ENCODE measurements at places on chromosomes 5 and 9. TPM values are rescaled to one million over a fixed set of nuclear protein-coding genes. Genes with fewer than 3 reads are reported as not detected.

GRCh38 chr9:118829334-118829733, 539.9 kb downstream of the BRINP1 start:
- DNase-seq = no peak

GRCh38 chr9:4086119-4087090, 213.5 kb downstream of the GLIS3 start:
- DNase-seq = no peak

DNA sequence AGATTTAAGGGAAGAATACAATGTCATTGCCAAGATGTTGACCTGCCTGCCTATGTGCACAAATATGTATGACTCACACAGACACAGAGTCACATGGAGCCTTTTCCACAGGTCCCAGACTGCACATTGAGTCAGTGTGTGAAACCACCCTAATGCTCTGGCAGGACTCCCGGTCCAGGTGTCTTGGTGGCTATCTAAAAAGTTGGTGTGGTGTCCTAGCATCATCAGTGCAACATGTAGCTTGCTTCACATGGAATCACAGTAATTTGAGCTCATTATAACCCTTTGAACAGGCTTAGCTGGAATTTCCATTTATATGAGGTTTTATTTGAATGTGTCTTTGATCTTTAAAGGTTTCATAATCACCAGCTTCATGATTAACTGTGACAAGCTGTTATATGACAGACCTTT, 10.7 kb downstream of the IFNA5 start:
- no peak for DNase-seq

- DNase-seq = no peak
Observed at GRCh38 chr5:169880012-169880663, 100.2 kb downstream of the INSYN2B start.

- no peak for DNase-seq
Observed at GRCh38 chr9:99006511-99006910, 62.8 kb downstream of the COL15A1 start.

DNA sequence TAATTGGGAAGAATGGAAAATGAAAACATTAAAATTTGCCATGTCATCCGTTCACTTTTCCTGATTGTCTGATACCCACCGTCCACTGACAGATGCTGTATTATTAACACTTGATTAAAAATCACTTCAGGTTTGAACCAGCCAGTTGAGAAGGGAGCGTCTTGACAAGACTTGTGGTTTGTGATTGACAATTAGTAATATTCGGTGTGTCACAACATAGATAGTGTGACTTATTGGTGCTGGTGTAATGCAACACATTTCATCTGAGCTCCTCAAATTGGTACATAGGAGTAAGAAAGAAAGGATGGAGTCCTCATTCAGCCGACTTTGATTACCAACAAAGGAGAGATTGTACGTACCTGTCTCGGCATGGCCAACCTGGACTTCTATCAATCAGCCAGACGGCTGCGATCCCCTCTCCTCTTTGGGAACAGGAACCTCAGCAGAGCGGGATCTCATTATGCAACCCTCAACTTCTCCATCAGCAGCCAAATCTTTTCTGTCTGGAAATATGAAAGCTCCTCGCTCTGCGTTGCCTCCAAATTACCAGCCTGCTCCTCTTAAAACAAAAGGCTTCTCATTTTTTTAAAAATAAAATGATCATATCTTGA, 211.7 kb upstream of the MVB12B start:
- DNase-seq = no peak

DNA sequence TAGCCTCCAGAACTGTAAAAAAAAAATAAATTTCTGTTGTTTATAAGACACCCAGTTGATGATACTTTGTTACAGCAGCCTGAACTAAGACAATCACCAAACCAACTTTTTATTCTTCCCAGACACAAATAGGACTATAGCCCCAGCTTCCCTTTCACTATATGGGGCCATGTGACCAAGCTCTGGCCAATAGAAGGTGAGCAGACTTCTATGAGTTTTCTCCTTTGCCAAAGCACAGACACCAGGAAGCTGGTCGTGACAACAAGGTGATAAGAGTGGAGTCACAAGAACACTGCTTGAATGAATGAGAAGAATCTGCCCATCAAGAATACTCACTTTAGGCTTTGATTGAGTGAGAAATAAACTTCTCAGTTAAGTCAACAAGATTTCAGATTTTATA, 217.7 kb downstream of the DEPDC1B start:
- DNase-seq = no peak

DNA sequence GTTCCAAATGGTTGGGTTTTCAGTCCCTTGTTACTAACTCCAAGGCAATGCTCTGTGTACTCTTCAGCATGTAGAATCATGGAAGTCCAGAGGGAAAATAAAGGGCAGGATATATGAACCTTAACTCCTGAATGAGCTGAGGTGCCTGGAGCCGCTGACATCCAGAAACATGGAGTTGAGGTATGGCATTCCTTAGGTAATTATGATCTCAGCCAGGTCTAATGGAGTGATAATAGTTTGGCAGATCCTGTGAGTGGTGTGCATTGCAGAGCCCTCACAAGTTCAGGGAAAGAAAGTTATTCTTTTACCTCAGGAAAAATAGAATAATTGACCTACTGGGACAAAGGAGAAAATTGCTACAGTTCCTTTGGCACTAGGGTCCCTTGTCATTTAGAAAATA, 369.1 kb downstream of the ZNF608 start:
- DNase-seq = no peak

DNA sequence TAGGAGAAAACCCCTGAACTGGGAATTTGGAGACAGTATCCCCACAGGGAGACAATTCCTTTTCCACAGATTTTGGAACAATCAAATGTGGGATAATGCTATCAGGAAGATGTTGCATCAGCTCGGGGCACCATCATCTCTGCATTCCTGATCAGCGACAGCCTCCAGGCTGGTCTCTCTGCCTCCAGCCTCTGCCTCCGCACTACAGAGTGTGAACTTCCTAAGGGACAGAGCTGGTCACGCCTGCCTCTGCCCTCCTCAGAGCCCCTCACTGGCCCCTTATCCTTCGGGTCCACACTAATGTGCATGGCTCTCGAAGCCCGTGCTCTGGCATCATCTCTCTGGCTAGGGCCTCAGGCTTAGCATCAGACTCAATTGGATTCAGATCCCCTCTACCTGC, 8.6 kb downstream of the FOXI1 start:
- DNase-seq = no peak

GRCh38 chr9:35605351-35606137, 482 bp downstream of the TESK1 start:
- DNase-seq = peak; percentile 66

GRCh38 chr5:56908942-56909293, 478 bp upstream of the SETD9 start:
- DNase-seq = no peak

DNA sequence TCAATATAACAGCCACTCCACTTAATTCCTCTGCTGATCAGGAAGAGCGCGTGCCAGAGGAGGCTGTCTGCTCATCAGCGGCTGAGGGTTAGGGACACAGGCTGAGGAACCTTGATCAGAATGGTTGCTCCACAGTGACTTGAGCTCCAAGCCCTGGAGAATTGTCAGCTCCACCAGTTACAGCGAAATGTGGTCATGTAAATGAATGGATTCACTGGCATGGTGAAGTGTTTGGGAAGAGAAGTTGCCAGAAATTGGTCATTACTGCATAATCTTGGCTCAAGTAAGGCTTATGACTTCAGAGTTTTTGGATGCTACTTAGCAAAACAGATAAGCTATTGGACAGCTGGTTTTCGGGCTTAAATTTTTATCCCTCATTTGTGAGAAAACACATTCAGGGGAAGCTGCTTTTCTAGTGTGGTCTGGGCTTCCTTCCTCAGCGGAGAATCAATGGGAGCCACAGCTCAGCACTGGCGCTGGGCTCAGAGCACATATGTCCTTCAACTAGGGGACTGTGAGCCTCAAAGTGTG, 65.0 kb downstream of the PRRT1B start:
- no peak for DNase-seq

DNA sequence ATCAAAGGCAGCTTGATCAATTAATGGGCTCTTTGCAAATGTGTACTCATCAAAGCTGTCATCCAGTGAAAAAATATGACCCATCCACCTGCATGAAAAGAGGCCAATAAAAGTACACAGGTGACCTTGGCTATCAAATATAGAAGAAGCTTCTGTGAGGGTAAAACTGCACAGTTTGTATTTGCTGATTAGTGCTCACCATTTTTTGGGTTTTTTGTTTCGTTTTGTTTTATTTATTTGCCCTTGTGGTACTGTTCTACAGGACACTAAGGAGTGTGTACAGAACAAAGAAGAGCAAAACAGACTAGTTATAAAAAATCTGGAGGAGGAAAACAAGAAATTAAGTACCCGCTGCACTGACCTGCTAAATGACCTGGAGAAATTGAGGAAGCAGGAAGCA, 101.3 kb downstream of the CNTLN start:
- no peak for DNase-seq

DNA sequence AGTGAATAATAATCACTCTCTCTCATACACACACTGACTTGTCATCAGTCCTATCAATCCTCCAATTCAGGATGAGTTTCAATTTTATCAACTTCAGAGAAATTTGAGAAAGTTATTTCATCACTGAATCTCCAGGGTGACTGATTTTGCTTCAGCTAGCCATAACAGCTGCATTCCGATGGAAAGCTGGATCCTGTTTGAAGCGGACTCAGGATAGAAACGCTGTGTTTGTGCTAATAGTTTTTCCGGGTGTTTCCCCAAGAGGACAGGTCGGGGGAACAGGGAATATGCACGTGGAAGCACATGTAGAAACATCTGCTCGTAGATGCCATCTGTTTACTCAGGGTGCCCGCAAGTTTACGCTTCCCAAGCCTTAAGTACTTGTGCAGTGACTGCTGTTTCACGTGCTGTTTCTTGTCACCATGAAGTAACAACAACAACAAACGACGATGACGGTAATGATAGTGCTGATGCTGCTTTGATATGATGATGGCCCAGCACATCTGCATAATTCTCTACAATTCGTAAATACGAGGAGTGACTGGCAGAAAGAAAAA, 263.7 kb upstream of the DAPK1 start:
- DNase-seq = no peak

DNA sequence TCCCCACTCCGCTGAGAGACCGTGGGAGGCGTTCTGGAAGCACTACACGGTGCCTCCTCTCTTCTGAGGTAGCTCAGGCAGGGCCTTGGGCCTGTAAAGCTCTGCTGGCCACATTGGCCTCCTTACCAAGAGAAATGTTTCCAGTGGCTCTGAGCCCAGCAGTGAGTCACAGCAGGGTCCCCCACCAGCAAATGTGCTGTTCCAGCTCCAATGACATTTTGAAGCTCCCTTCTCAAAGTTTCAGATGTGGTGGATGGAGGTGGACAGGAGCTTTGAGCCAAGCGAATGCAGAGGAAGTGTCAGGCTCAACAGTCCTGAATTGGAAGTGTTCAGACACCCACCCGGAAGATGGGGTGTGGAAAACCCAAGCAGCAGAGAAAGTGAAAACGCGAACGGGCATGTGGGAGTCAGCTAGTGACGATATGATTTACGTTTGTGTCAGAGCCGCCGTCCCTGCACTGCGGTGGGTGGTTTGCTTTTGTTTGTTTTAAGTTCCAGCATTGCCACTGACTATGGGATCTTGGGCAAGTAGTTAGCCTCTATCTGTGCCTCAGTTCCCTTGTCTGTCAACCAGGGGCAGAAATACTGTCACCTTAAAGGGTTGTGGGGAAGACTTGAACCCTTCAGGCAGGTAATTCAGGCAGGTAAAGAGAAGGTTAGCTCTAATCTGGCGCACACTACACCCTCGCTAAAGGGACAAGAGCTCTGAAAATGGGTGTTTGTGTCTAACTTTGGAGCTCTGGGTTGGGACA, 38.2 kb downstream of the C5orf15 start:
- DNase-seq = peak; percentile 70

DNA sequence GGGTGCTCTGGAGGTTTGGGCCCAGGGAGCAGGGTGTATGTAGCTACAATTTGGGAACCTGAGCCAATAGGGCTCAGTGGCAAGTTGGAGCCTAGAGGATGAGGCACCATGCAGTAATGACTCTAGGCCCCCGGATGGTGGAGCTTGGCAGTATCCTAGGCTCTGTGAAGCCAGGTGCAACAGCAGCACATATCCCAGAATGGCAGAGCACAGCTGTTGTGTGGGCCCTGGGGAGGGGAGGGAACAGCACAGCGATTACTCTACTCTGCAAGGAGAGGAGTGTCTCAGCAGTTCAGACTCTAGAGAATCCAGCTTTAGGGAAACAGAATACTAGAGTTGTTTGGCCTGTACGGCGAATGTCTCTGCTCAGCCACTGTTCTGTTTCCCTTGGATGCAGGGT, 56.1 kb downstream of the LRRTM2 start:
- DNase-seq = no peak

DNA sequence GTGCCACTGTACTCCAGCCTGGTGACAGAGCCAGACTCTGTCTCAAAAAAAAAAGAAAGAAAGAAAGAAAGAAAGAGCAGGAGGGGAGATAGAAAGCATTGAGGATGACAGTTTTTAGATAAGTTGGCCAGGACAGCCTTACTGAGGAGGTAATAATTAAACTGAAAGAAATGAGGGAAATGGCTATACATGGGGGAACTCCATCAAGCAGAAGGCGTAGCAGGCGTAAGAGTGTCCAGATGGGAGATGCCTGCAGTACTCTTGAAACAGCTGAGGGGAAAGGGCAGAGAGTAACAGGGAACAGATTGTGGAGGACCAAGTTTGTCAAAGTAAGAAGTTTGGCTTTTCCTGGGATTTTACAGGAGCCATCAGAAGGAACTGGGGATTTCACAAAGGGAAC, 57.5 kb downstream of the HMGCS1 start:
- no peak for DNase-seq

GRCh38 chr9:29511680-29512079, 1938.4 kb upstream of the C9orf72 start:
- DNase-seq = no peak

GRCh38 chr5:113054899-113055298, 78.3 kb downstream of the DCP2 start:
- DNase-seq = no peak

GRCh38 chr9:137639303-137640051, 20.7 kb downstream of the EHMT1 start:
- DNase-seq = no peak

- DNase-seq = no peak
Observed at GRCh38 chr5:142962174-142962533, 192.0 kb downstream of the ARHGAP26 start.

The PCDH12 gene
- total RNA-seq = 0.29 TPM

The GFI1B gene
- not detected for total RNA-seq

The HRCT1 gene
- total RNA-seq = not detected

The ABCA1 gene
- total RNA-seq = not detected

The PLEKHG4B gene
- total RNA-seq = not detected

The PIK3R1 gene
- total RNA-seq = 61.1 TPM

The VCAN gene
- total RNA-seq = 0.39 TPM

The SOX30 gene
- total RNA-seq = 0.10 TPM

The SHISAL2B gene
- total RNA-seq = not detected

The NR2F1-AS1 gene
- total RNA-seq = not detected

The DAPK1 gene
- 0.29 TPM for total RNA-seq

The EGFL7 gene
- 1.9 TPM for total RNA-seq

The CRB2 gene
- not detected for total RNA-seq

The TAF11L5 gene
- not detected for total RNA-seq

The GDF9 gene
- 0.92 TPM for total RNA-seq

The PDLIM4 gene
- not detected for total RNA-seq

The CERCAM gene
- 3.9 TPM for total RNA-seq

The CLTA gene
- 167 TPM for total RNA-seq

The CEP120 gene
- total RNA-seq = 27.6 TPM

The C9orf43 gene
- 0.60 TPM for total RNA-seq

Measured in activated CD8-positive, alpha-beta T cell treated with anti-CD3 and anti-CD28 coated beads, Interleukin-2, amount 10 ng/mL, durations not matched to agents 7 days and 5 days (primary cell).